CD4-positive, alpha-beta T cell (primary cell): ENCODE measurements at places on chromosomes 11 and 22. TPM values are rescaled to one million over a fixed set of nuclear protein-coding genes. Genes with fewer than 3 reads are reported as not detected.

Gene MAP6
- total RNA-seq, result not detected

Gene IGLL5
- not detected for total RNA-seq

Gene DSCAML1
- total RNA-seq, result 0.61 TPM

DNA sequence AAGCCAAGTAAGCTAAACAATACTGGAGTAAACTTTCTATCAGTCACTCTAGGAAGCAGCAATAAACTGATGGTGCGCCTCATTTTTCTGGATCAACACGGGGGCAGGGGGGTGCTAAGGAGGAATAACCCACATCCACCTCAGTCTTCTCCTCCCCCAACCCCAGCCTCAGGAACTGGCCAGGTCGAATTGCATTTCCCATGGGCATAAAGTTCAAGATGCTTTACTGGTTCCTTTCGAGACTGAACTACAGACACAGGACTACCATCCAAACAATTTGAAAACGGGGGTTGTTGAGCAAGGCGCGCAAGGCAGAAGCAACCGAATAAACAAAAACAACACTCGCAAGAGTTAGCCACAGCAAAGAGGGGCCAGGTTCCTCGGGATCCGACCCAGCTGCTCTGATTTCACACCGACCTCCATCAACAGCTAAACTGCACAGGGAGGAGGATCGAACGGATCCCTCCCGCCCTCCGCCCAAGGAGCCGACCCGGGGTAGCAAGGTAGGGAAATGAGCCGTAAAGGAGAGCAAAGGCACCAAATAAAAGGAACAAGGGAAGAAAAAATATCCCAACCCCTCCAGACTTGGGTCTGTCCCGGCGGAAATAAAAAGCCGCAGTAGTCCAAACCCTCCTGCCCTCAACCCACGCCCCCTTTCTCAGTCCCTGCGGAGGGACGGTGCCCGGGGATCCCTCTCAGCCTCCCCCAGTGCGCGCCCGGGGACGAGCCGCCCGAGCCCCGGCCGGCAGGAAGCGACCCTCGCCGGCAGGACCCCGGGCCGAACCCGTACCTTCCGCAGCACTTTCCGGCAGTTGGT lies 801 bp downstream of the SESN3 start:
- no peaks in the 10 kb centered on the region for H3K27me3 ChIP-seq
- peaks cover 16% of the 10 kb centered on the region for H3K4me1 ChIP-seq
- peak; percentile 16 for DNase-seq
- peak overlapping the region; percentile 82 for H3K4me3 ChIP-seq
- peak overlapping the region; percentile 10 for H3K27ac ChIP-seq

DNA sequence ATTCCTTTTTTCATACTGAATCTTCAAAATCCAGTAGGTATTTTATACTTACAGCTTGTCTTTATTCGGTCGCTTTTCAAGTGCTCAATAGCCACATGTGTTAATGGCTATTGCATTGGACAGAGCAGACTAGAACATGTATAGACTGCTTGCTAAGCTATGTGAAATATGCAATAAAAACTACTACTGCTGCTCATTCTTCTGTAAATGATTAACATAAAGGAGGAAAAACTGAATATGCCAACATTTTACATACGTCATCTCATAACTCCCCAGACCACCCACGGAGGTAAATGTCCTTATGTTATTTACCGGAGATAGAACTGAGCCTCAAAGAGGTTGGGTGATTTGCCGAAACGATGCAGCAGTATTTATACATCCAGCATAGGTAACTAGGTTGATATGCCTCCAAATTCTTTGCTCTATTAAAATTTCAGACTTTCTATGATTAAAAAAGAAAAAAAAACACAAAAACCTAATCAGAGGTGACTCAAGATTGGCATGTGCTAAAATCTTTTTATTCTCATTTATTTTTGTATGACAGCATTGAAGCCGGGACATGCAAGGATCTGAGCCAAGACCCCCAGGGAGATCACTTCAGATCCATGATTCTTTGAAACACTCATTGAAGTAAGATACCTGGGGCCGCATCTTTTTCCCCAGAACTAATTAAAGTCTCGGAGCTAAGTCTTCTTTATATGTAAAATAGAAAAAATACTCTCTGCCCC lies 78.5 kb upstream of the OR5AK2 start:
- no peaks in the 10 kb centered on the region for H3K4me1 ChIP-seq
- DNase-seq, result no peak
- no peaks in the 10 kb centered on the region for H3K27me3 ChIP-seq
- no peak overlapping the region for H3K27ac ChIP-seq
- H3K4me3 ChIP-seq, result no peak overlapping the region
- no peaks in the 10 kb centered on the region for H3K36me3 ChIP-seq

Gene RFPL3
- not detected for total RNA-seq
